H9 (cell line): ENCODE measurements at places on chromosomes 2 and 18.

- no peak overlapping the region for H3K4me3 ChIP-seq
- H3K4me1 ChIP-seq, result no peaks in the 10 kb centered on the region
- no peak for DNase-seq
- H3K27me3 ChIP-seq, result no peaks in the 10 kb centered on the region
Observed at GRCh38 chr2:180555391-180555965, 424.9 kb upstream of the UBE2E3 start.

DNA sequence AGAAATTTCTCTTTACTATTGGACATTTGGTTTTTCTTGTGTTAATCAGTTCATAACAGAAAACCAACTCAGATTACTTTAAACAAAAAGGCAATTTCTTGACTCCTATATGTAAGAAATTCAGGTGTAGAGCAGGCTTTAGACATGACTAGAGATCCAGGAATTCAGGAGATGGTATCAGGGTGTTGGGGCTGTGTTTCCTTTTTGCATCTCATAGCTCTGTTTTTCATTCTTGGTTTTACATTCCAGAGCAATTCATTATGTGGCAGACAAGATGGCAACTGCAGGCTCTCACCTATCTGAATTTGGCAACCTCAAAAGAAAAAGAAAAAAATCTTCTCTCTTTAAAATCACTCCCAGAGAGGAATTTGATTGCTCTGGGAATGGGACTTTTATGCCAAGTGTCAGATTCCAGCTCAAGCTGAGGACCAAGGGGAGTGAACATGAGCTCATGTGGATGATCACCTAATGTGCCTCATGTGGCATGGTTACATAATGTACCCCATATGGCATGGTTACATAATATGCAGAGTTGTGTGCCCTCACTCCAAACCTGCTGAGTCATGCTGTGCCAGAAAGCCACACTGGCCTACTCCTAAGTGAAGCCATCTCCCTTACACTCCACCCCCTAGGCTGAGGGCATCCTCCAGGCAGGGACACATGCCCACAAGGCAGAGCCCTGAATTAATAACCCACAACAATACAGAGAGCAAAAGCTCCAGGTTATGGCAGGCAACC lies 282.7 kb downstream of the MBD2 start:
- DNase-seq, result no peak
- H3K27ac ChIP-seq, result no peak overlapping the region
- H3K4me1 ChIP-seq, result no peaks in the 10 kb centered on the region
- peaks cover 11% of the 10 kb centered on the region for H3K36me3 ChIP-seq
- H3K27me3 ChIP-seq, result no peaks in the 10 kb centered on the region
- no peak overlapping the region for H3K4me3 ChIP-seq

DNA sequence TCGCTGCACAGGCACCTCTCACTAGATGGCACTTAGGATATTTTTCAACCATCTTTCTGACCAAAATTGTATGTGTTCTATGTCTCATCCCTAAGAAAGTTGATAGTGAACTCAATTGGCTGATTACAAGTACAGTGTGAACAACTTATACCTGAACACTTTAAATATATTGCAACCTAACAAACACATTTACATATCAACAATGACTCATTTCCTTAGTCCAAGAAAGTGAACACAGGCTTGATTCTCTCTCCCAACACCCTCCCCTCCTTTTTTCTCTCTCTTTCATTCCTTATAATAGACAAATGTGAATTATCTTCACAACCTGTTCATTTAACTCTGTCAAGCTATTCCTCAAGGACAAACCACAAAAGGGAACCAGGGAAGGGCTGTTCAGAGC lies 192.0 kb downstream of the SLC8A1 start:
- H3K4me1 ChIP-seq, result no peaks in the 10 kb centered on the region
- H3K4me3 ChIP-seq, result no peak overlapping the region
- H3K27me3 ChIP-seq, result no peaks in the 10 kb centered on the region
- DNase-seq, result no peak

DNA sequence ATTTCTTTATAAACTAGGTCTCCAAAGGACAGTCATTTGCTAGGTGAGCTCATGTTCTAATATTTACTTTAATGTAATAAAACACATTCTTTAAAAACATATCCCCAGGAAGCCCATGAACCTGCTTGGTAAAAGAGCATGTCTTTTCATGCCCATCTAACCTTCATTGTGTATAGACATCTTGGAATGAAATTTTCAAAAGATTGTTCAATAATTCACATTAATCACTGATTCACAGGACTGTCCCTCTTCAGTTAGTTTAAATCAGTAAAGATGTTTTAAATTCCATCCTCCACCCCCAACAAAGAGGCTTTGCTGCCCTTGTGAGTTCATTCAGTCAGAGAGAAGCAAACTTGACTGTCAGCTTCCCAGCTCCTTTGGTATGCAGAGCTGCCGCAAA lies 633.4 kb upstream of the CELF4 start:
- H3K27ac ChIP-seq, result no peak overlapping the region
- no peaks in the 10 kb centered on the region for H3K27me3 ChIP-seq
- no peak overlapping the region for H3K4me3 ChIP-seq
- DNase-seq, result no peak
- no peaks in the 10 kb centered on the region for H3K36me3 ChIP-seq
